ENCODE measurements at places on chromosomes 5 and 9.

- H3K4me1 ChIP-seq = peaks cover 1% of the 10 kb centered on the region
- H3K27me3 ChIP-seq = peaks cover 7% of the 10 kb centered on the region
- DNase-seq = no peak
Observed at GRCh38 chr5:151862811-151863472, 61.7 kb downstream of the GLRA1 start.

DNA sequence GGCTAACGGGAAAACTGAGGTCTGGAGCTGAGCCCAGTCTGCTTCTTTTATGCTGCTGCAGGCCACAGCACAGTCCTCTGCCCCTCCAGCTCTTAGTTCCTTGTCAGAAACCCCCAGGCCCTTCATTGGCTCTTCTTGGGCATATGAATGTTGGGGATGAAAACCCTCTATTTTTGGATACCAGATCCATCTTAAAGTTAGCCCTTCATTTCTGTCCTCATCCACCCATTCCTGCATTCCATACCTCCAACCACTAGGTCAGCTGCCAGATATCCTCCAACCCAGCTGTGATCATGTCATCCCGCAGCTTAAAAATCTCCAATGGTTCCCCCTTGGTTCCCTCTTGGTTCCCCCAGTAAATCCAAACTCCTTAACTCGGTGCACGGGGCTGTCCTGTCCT, 1.8 kb upstream of the SLC25A51 start:
- H3K4me1 ChIP-seq = peaks cover 17% of the 10 kb centered on the region
- no peak overlapping the region for H3K4me3 ChIP-seq
- H3K27ac ChIP-seq = no peak overlapping the region

GRCh38 chr9:89606049-89606623, 1.3 kb downstream of the GADD45G start:
- peak overlapping the region; percentile 80 for H3K4me3 ChIP-seq
- no peak overlapping the region for H3K27ac ChIP-seq

DNA sequence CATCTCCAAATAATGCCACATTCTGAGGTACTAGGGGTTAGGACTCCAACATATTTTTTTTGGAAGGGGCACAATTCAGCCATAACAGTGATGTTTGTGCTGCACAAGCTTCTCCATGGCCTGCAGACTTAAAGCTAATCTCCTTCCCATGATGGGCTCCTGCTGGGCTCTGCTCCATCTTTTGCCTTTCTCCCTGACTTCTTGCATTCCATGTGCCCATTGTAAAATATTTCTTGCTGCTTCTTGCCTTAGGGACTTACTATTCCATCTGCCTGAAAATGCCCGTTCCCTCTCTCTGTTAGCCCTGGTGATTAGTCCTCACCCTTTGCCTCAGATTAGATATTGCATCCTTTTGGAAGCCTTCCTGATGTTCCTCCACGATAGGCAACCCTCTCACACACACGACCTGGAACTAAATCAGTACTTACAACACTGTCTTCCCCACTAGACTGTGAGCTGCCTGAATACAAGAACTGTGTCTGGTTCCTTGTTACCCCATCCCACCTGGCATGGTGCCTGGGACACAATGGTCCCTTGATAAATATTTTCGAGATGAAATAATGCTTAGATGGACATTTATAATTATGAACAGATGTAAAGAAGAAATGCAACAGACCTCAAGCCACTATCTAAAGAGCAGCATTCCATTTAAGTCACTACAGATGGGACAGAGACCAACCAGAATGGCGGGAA, 33.5 kb downstream of the OR1J1 start:
- H3K36me3 ChIP-seq = no peaks in the 10 kb centered on the region
- H3K27ac ChIP-seq = no peak overlapping the region
- no peak for DNase-seq
- peaks cover 52% of the 10 kb centered on the region for H3K27me3 ChIP-seq

- H3K27me3 ChIP-seq = no peaks in the 10 kb centered on the region
- H3K27ac ChIP-seq = peak overlapping the region; percentile 72
- DNase-seq = no peak
- no peak overlapping the region for H3K4me3 ChIP-seq
- peaks cover 19% of the 10 kb centered on the region for H3K36me3 ChIP-seq
Observed at GRCh38 chr5:179777909-179778308, 15.9 kb upstream of the LTC4S start.

DNA sequence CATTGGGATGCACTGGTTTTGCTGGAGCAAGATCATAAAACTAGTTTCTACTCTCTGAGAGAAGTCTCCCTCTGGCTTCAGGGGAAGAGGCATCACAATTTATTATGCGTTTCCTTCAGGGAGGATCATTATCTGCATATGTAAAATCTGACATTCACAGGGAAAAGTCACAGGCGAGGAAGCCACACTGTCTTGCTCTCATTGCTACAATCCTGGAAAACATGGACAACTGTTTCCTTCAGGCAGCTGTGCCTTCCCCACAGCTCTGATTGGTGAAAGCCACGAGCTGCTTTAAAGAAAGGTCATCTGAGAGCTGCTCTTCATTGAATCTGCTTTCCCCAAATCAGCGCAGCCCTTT, 397.8 kb downstream of the MED10 start:
- DNase-seq = no peak
- H3K27me3 ChIP-seq = no peaks in the 10 kb centered on the region
- H3K36me3 ChIP-seq = peaks cover 3% of the 10 kb centered on the region
- no peaks in the 10 kb centered on the region for H3K4me1 ChIP-seq
- H3K4me3 ChIP-seq = no peak overlapping the region
- no peak overlapping the region for H3K27ac ChIP-seq

- no peaks in the 10 kb centered on the region for H3K4me1 ChIP-seq
- H3K27me3 ChIP-seq = no peaks in the 10 kb centered on the region
- no peaks in the 10 kb centered on the region for H3K36me3 ChIP-seq
- no peak overlapping the region for H3K4me3 ChIP-seq
- H3K27ac ChIP-seq = no peak overlapping the region
- no peak for DNase-seq
Observed at GRCh38 chr5:54785729-54786591, 199.4 kb downstream of the ESM1 start.

GRCh38 chr5:132927355-132928061, 35.9 kb downstream of the AFF4 start:
- no peaks in the 10 kb centered on the region for H3K27me3 ChIP-seq
- no peak overlapping the region for H3K4me3 ChIP-seq
- H3K4me1 ChIP-seq = peaks cover 28% of the 10 kb centered on the region
- H3K27ac ChIP-seq = peak overlapping the region; percentile 20
- peaks cover 84% of the 10 kb centered on the region for H3K36me3 ChIP-seq

GRCh38 chr9:37281541-37281940, 141.0 kb upstream of the GRHPR start:
- no peaks in the 10 kb centered on the region for H3K36me3 ChIP-seq
- H3K4me3 ChIP-seq = no peak overlapping the region
- no peaks in the 10 kb centered on the region for H3K27me3 ChIP-seq
- DNase-seq = no peak
- peaks cover 2% of the 10 kb centered on the region for H3K4me1 ChIP-seq

DNA sequence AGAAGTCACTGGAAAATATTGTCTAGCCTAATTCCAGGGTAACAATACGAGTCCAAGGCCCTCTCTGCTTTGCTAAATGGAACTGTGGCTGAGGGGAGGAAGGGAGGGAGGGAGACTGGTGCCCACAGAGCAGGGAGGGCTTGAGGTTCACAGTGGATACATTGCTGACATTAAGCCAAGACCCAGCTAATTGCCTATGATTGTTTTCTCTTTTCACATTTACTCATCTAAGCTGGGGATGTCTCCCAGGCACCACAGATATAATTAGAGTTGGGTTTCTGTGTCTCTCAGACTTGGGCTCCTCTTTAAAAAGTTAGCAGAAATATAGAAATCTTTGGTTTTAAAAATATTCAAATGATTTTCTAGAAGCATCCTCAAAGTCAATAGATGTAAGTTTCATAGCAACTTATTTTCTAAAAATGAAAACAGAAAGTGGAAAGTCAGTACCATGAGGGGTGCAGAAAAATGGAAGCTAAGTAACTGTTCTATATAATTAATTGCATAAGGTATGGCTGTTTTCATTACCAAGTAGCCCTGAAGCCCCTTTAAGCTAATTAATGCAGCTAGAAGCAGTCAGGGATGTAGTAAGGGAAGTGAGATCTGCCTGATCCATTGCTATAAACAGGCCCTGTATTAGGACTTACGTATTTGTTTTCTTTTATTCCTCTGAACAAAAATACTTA, 259.8 kb downstream of the NDUFS4 start:
- H3K27me3 ChIP-seq = peaks cover 37% of the 10 kb centered on the region
- H3K27ac ChIP-seq = no peak overlapping the region
- no peaks in the 10 kb centered on the region for H3K36me3 ChIP-seq
- DNase-seq = no peak
- H3K4me3 ChIP-seq = no peak overlapping the region

GRCh38 chr5:172113036-172113435, 75.0 kb downstream of the STK10 start:
- DNase-seq = peak; percentile 76
- peak overlapping the region; percentile 94 for H3K27ac ChIP-seq
- H3K4me1 ChIP-seq = peaks cover 77% of the 10 kb centered on the region
- peak overlapping the region; percentile 88 for H3K4me3 ChIP-seq
- H3K36me3 ChIP-seq = peaks cover 59% of the 10 kb centered on the region
- H3K27me3 ChIP-seq = no peaks in the 10 kb centered on the region

All from effector memory CD8-positive, alpha-beta T cell (primary cell).